ENCODE measurements at places on chromosomes 13 and 19. TPM values are rescaled to one million over a fixed set of nuclear protein-coding genes. Genes with fewer than 3 reads are reported as not detected.

ZNF358 gene
- total RNA-seq: 10.2 TPM

KL gene
- total RNA-seq: under 0.01 TPM

PEG3 gene
- total RNA-seq: 1.2 TPM

CD209 gene
- not detected for total RNA-seq

KLC3 gene
- 0.19 TPM for total RNA-seq

KLK12 gene
- not detected for total RNA-seq

VSTM2B gene
- not detected for total RNA-seq

ACP5 gene
- 0.09 TPM for total RNA-seq

PRSS57 gene
- not detected for total RNA-seq

TDRD3 gene
- total RNA-seq: 14.6 TPM

ZNF880 gene
- 11.4 TPM for total RNA-seq

LHFPL6 gene
- 26.6 TPM for total RNA-seq

APOC4 gene
- not detected for total RNA-seq

CD37 gene
- total RNA-seq: not detected

GSX1 gene
- not detected for total RNA-seq

NLRP11 gene
- not detected for total RNA-seq

CYP4F12 gene
- total RNA-seq: not detected

PSG1 gene
- total RNA-seq: not detected

KIR2DL4 gene
- total RNA-seq: not detected
